ENCODE measurements at places on chromosomes 13 and 19.

DNA sequence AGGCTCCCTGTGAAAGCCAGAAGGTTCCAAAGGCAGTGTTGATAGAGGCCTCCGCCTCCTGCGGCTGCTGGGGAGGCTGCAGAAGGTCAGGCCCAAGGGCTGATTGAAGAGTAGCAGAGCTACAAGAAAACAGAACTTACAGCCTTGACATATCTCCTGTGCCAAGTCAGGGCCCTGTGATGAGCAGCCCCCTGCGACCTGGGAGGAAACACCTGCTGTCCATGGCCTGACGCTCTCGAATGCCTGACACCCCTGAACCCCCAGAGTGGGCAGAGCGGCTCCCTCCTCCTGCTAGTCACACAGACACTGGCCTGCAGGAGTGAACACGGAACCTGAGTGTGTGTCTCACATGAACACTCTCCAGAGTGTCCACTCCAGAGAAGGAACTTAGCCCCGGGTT is 38.2 kb upstream of the TUBGCP3 start:
- peaks cover 8% of the 10 kb centered on the region for H3K27me3 ChIP-seq
- no peak overlapping the region for H3K4me3 ChIP-seq
- H3K27ac ChIP-seq = no peak overlapping the region
- no peak for DNase-seq
- no peaks in the 10 kb centered on the region for H3K36me3 ChIP-seq

DNA sequence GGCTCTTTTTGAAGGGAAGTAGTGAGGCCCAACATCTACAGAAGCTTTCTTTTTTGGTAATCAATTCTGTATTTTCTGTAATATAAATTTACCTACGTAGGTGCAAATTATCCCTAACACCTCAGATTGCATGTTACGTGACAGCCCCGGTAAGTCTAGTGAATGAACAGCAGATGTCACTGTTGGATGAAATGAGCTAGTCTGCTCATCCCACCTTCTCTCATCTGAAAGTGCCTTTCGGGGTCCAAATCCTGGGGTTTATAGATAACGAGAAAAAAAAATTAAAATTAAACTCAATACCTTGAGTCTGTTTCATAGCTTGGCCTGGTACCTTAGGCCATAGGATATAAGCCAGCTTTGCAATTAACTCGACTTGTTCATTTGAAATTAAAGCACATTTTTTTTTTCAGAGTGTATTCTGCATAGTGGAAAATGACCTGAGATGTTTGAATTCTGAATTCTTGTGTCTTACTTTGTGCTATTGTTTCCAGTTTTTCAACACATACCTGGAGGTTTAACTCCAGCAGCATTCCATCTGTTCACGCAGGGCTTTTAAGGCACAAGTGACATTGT is 548.2 kb downstream of the GPC5 start:
- no peaks in the 10 kb centered on the region for H3K27me3 ChIP-seq
- no peaks in the 10 kb centered on the region for H3K4me1 ChIP-seq
- H3K27ac ChIP-seq = no peak overlapping the region
- DNase-seq = no peak
- no peak overlapping the region for H3K4me3 ChIP-seq
- H3K36me3 ChIP-seq = no peaks in the 10 kb centered on the region

DNA sequence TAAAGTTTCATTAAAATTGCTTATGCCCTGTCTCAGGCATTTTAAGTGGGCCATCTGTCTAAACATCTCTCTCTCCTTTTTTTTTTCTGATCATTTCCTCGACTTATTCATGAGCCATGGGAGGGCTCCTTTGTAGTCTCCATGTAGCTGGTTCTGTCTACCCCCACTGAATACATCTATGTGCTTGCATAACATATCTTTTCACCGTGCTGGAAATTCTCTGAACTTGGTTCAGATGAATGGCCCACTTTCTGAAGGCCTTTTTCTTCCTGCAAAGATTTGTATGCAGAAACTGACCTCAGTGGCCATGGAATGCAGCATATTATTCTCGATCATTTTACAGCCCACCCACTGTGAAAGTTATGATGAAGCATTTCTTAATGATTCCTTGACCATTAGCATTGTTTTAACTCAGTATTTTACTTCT is 225.3 kb downstream of the GGACT start:
- H3K27me3 ChIP-seq = no peaks in the 10 kb centered on the region
- H3K27ac ChIP-seq = no peak overlapping the region
- peaks cover 9% of the 10 kb centered on the region for H3K4me1 ChIP-seq
- DNase-seq = no peak
- H3K36me3 ChIP-seq = no peaks in the 10 kb centered on the region

GRCh38 chr13:48709213-48709612 is 55.5 kb downstream of the CYSLTR2 start:
- no peaks in the 10 kb centered on the region for H3K27me3 ChIP-seq
- H3K27ac ChIP-seq = no peak overlapping the region
- H3K36me3 ChIP-seq = peaks cover 34% of the 10 kb centered on the region

GRCh38 chr13:48571126-48571913 is 38.4 kb upstream of the RCBTB2 start:
- H3K4me3 ChIP-seq = no peak overlapping the region
- peaks cover 40% of the 10 kb centered on the region for H3K27me3 ChIP-seq
- no peak overlapping the region for H3K27ac ChIP-seq
- H3K4me1 ChIP-seq = peaks cover 23% of the 10 kb centered on the region
- no peak for DNase-seq
